NCI-H1436 treated with DMSO at 0.1 percent for 48 hours (cell line): ENCODE measurements at places on chromosomes 3 and 15.

GRCh38 chr3:66904831-66905493, 93.1 kb upstream of the KBTBD8 start:
- DNase-seq: no peak

- no peak for DNase-seq
Measured at GRCh38 chr3:101888653-101889052, 39.3 kb downstream of the NFKBIZ start.

GRCh38 chr3:119240101-119240590, 532 bp downstream of the B4GALT4 start:
- DNase-seq: no peak

GRCh38 chr3:149552700-149553099, 78.2 kb downstream of the TM4SF4 start:
- DNase-seq: no peak

GRCh38 chr3:112114576-112115160, 18.4 kb downstream of the GCSAM start:
- no peak for DNase-seq

- no peak for DNase-seq
Measured at GRCh38 chr3:22121068-22121701, 370.2 kb upstream of the ZNF385D start.

DNA sequence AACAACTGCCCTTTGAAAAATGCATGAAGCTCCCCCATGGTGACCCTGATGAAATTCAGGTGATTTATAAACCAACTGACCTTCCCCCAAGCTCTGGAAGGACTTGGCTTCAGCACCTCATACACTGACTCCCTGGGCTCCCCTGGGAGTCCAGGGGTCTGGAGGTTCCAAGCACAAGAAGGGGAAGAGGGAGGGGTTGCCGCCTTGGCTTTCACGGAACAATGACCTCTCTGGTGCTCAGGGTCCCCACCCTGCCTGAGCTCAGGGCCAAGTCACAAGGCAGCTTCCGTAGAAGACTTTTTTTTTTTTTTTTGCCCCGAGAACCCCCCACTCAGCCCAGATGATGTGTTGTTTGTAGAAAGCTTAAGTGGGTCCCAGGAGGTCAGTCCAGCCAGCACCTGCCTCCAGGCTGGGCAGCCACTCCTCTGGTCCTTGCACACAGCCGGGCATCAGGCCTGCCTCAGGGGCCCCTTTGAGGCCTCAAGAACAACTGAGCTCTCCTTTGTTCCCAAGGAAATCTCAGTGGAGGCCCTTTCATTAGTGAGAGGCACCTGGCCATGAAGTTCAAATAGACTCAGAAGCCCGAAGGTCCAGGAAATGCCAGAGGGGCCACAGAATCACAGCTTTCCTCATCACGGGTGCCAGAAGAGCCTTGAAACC, 14.0 kb upstream of the ALAS1 start:
- DNase-seq: no peak

GRCh38 chr3:135896613-135897012, 68.9 kb upstream of the PPP2R3A start:
- no peak for DNase-seq

DNA sequence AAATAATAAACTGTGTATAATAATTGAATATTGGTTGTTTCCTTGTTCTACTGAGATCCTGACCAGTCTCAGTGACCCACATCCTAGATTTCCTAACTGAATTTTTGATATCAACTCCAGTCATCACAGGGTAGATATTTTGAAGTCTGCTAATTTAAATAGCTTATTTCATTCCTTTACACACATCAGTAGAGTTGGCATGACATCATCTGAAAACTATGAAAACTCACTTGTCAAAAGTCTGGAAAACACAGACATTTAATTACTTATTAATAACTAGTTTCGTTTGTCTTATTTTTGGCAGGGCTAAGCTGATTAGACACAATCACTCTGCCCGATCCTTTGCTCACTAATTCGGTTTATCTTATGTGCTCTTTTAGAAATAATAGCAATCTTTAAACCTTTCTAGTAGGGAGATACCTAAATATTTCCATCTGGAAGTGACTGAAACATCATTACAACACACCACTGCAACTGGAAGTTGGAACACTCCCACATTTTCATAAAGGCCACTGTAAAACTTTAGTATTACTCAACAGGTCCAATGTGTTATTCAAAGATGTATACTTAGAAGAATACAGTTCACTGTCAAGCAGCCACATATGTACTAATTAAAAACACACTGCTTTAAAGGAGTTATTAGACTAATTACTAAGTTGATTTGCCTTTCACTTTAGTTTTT, 198.4 kb upstream of the ZNF717 start:
- no peak for DNase-seq

DNA sequence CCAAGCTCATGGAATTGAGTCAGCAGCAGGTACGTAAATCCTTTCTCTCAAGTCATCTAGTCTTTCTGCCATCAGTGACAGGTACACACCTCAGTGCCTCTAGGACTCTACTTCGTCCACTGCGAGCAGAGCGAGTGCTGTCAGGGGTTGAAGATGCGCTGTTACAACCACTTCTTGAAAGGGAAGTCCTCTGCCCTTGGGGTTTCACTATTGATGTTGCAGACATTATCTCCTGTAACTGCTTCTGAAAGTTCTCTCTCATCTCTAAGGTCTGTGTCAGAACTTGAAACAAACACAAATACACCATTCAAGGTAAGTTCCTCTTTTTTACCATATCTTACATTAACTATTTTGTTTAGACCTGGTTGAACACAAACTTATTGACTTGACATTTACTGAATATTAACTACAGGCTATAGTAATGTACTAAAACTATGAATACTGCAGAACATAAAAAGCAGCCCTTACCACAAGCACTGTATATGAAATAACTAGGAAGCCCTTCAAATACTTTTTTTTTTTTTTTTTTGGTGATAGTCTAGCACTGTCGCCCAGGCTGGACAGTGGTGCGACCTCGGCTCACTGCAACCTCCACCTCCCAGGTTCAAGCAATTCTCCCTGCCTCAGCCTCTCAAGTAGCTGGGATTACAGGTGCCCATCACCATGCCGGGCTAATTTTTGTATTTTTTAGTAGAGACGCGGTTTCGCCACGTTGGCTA, 41.5 kb downstream of the TOPBP1 start:
- DNase-seq: no peak

DNA sequence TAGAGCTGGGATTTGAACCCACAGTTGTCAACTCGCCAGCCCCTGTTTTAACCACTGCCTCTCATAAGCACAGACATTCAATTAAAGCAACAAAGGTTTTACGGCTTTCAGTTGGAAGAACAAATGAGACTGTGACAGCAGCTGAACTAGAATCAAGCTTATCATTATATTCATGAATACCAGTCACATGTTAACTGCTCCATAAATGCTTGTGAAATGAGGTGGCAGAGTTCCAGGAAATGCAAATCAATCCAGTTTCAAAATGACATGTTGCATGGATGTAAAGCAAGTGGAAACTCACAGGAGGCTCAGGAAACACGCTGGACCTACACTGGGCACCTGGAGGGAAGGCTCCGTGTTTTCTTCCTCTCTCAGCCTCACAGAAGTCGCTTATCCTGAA, 3.9 kb downstream of the GP5 start:
- DNase-seq: peak; percentile 97

- DNase-seq: no peak
Measured at GRCh38 chr15:71807125-71807629, 3.2 kb upstream of the NR2E3 start.

DNA sequence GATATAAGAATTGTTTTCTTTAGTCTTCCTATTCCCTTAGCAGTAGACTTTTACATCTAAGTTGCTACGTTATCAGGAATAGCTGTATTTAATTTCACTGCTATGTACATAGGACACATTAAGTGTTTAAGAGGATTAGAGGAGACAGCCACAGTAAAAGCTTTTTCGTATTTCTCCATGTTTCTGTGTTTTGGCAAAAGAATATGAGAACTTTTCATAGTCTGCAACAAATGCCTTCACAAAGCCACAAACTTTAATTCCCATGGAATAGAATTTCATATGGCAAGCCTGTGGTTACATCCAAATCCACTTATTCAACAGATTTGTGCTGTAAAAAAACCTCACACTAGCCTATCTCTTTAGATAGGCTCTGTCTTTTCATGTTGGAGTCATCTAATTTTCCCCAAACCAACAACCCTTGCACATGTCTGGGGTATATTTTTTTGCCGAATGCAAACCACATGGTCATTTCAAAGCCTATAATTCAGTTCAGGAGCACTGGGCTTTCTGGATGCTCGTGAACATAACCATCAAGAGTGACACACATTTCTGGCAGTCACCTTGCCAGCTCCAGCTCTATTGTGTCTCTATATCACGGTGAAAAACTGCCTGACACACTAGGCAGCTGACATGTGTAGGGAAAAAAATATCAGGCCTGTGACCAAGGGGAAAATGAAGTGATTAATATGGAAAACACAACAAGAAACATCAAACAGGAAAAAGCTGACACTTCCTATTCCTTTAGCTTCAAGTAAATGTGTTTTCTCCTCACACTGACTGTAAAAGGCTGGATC, 19.2 kb downstream of the PLD1 start:
- DNase-seq: no peak

DNA sequence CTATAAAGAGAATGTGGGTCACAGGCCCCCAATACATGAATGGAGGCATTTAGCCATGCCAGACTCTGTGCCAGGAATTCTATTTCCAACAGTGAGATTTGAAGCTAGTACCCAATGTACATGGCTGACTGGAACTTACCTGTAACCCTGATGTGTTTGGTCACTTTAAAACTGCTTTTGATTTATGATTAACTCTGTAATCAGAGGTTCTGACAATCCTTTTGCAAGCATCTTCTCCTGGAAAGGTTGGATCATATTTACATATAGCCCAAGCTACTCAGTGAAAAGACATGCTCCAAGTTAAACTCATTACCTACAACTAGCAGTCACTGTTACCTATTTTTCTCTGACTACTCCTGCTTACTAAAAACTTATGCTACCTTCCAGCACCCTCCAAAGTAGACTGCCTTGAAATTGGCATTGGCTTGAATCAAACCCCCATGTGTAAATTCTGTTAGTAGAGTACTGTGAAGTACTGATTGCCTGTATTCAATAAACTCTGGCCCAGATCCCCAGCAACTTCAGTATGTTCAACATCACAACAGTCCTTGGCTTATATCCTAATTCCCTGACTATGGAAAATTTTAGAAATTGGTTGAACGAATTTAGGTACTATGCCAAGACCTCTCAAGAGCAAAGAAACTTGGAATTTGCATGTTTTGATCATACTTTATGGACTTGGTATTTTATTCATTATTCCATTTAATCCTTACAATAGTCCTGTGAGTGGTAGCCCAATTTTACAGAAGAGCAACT, 665.6 kb upstream of the NECTIN3 start:
- DNase-seq: no peak

DNA sequence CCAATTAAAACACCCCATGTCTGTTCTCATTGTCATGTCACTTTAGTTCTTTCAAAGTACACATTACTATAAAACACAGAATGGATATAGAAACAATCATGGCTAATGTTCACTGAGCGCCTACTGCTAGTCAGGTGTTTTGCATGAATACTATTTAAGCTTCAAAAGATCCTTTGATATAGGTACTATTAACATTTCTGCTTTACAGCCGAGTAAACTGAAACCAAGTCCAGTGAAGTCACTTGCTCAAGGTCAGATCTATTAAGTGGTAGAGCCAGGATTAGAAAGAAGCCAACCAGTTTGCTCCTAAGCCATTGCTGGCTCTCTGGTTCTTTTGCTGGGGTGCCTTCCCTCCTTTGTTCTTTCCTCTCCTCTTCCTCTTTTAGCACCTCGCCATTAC, 32.4 kb upstream of the NMNAT3 start:
- peak; percentile 36 for DNase-seq

DNA sequence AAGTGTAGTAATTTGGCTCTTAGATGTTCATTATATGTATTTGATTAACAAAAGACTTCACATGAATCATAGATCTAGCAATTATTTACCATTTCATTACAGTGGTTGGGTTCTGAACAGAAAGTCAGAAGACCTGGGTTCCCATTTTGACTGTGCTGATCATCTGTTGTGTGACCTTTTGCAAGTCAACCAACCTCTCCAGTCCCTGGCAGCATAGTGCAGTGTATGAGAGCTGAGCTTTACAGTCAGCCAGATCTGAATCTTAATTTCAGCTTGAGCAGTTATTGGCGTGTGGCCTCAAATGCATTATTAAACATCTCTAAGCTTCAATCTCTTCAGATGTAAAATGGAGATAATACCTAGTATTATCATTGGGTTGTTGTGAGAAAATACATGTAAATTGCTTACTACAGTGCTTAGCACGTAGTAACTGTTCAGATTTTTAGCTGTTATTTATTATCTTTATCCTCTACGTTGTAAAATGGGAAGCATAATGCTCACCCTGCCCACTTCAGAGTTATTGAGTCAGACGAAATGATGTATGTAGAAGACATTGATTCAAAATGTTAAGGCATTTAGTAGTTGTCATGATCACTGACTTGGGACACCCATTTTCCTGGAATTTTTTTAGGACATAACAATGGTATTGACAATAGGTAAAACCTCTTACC, 104.0 kb downstream of the KLHL25 start:
- DNase-seq: no peak

GRCh38 chr3:71078199-71078598, 505.3 kb downstream of the FOXP1 start:
- no peak for DNase-seq

DNA sequence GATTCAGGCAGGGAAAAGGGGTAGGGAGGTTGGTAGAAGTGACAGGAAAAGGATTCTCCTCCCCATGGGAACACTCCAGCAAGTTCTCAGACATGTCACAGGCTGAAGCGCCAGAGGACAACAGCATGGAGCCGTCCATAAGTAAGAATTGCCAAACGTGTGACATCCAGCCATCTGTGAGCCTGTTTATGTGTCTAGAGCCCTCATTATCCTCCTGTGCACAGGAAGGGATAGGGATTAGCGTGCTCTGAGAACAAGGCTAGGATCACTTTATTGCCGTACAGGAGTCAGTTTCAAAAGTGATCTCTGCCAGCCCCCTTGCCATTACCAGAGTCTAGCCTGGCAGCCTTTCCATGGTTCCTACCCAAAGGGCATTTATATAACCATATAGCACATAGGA, 549.5 kb downstream of the NTRK3 start:
- no peak for DNase-seq

DNA sequence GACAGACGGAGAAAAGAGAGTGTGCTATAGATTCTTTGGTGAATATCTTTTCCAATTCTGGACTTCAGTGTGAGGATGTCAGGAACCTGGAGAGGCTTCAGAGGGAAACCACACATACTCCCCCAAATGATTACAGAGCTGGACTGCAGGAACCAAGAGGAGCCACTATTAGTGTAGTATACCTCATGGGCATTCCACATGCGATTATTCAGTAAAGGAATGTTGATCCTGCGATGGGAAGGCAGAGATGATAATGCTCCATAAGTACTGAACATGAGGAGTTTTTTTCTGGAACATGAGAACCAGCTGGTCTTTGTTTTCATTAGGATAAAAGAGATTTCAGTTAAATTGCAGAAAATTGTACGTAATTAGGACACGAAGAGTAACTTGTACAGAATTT, 18.7 kb downstream of the STARD9 start:
- DNase-seq: no peak
